ENCODE measurements at places on chromosomes 5 and 9. TPM values are rescaled to one million over a fixed set of nuclear protein-coding genes. Genes with fewer than 3 reads are reported as not detected.

RNF183 gene
- not detected for polyA plus RNA-seq

NTNG2 gene
- 2.4 TPM for polyA plus RNA-seq

DNA sequence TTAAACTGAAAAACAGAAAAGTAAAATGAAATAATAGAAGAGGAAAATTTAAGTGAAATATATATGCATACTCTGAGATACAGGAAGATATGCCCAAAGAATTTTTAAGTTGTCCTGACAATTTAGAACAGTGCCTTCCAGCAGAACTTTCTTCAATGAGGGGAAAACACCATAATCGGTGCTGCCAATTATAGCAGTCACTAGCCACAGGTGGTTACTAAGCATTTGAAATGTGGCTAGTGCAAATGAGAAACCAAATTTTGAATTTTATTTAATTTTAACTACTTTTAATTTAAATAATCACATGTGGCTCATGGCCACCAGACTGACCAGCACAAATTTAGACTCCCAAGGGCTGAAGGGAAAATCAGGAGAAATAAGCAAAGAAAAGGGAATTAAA, 410.6 kb downstream of the RAB3C start:
- DNase-seq, result no peak

GRCh38 chr9:38380230-38380871, 12.2 kb upstream of the ALDH1B1 start:
- no peak for DNase-seq

- DNase-seq, result no peak
Observed at GRCh38 chr9:129258823-129259301, 80.8 kb upstream of the IER5L start.

Data from heart right ventricle (tissue), 16 donors.